ENCODE measurements at places on chromosomes 3 and 15. TPM values are rescaled to one million over a fixed set of nuclear protein-coding genes. Genes with fewer than 3 reads are reported as not detected.

Gene GATM
- 120 TPM for total RNA-seq

Gene CD200R1
- 0.25 TPM for total RNA-seq

Gene TNFAIP8L3
- total RNA-seq = 1.7 TPM

Gene RASL12
- 2.2 TPM for total RNA-seq

Gene GABRR3
- total RNA-seq = under 0.01 TPM

Gene TRA2B
- total RNA-seq = 168 TPM

Gene BLOC1S6
- 102 TPM for total RNA-seq

Gene UACA
- 20.9 TPM for total RNA-seq

Gene LRRC31
- total RNA-seq = not detected

Gene EFCC1
- 0.25 TPM for total RNA-seq

Gene ISG20
- not detected for total RNA-seq

Gene CRABP1
- total RNA-seq = 16.5 TPM

Gene SPESP1
- 0.25 TPM for total RNA-seq

Gene ACTC1
- 0.25 TPM for total RNA-seq

Gene DUOXA2
- not detected for total RNA-seq

Measured in temporal lobe (tissue), 4 donors.